ENCODE measurements at places on chromosomes 16 and 17.
A peak's percentile ranks its signal among the peaks of the same experiment; 100 is the strongest.

DNA sequence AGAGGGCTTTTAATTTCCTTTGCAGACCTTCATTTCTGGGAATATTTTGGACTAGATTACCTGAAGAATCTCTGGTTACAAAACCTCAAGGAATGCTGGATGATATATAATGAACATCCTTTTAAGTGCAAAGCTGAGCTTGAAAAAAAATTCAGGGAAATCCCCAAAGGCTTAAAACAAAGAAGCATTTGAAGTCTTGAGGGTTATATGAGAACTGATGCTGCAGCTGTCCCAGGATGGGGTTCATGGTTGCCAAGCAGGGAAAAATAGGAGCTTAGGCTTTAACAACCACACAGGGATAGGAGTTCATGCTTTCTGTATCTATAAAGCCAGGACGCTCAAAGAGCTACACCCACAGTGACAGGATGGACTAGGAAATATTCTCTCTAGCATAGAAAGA, 150.4 kb upstream of the IRX5 start:
- no peak for DNase-seq
- no peak overlapping the region for H3K4me3 ChIP-seq
- no peak overlapping the region for H3K27ac ChIP-seq
- no peaks in the 10 kb centered on the region for H3K4me1 ChIP-seq

GRCh38 chr17:68910251-68910705, 44.9 kb downstream of the ABCA8 start:
- no peaks in the 10 kb centered on the region for H3K4me1 ChIP-seq
- DNase-seq: no peak
- no peaks in the 10 kb centered on the region for H3K27me3 ChIP-seq
- H3K27ac ChIP-seq: no peak overlapping the region
- H3K36me3 ChIP-seq: no peaks in the 10 kb centered on the region
- no peak overlapping the region for H3K4me3 ChIP-seq

- H3K4me3 ChIP-seq: no peak overlapping the region
- H3K4me1 ChIP-seq: peaks cover 15% of the 10 kb centered on the region
- no peak overlapping the region for H3K27ac ChIP-seq
- no peak for DNase-seq
- no peaks in the 10 kb centered on the region for H3K27me3 ChIP-seq
- H3K36me3 ChIP-seq: no peaks in the 10 kb centered on the region
Observed at GRCh38 chr16:75558846-75559401, 2.9 kb upstream of the TMEM231 start.

GRCh38 chr17:78057113-78057740, 71.3 kb downstream of the TMC6 start:
- DNase-seq: no peak
- H3K36me3 ChIP-seq: peaks cover 14% of the 10 kb centered on the region
- H3K4me1 ChIP-seq: no peaks in the 10 kb centered on the region
- no peak overlapping the region for H3K27ac ChIP-seq
- no peaks in the 10 kb centered on the region for H3K27me3 ChIP-seq

- no peak for DNase-seq
- H3K36me3 ChIP-seq: no peaks in the 10 kb centered on the region
- H3K27me3 ChIP-seq: no peaks in the 10 kb centered on the region
- H3K27ac ChIP-seq: no peak overlapping the region
Observed at GRCh38 chr17:57498443-57498842, 242.1 kb downstream of the MSI2 start.

DNA sequence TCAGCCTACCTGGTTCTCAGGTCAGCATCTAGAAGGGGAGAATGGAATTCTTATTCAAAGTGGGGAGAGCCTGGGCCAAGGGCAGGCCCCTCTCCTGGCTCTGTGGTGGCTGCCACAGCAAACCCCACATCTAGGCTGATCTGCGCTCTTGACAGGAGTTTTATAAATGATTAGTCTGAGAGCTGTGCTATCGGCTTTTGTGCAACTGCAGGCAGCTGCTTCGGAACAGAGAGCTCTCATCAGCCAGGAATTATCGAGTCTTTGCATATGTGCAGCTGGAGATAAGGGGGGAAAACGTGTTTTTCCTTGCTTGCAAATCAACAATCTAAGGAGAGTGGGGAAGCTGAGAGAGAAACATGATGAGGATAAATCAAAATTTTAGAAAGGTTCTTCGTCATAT, 91.7 kb downstream of the HS3ST3A1 start:
- no peaks in the 10 kb centered on the region for H3K36me3 ChIP-seq
- no peak for DNase-seq
- no peak overlapping the region for H3K4me3 ChIP-seq
- H3K27ac ChIP-seq: no peak overlapping the region
- H3K27me3 ChIP-seq: no peaks in the 10 kb centered on the region

DNA sequence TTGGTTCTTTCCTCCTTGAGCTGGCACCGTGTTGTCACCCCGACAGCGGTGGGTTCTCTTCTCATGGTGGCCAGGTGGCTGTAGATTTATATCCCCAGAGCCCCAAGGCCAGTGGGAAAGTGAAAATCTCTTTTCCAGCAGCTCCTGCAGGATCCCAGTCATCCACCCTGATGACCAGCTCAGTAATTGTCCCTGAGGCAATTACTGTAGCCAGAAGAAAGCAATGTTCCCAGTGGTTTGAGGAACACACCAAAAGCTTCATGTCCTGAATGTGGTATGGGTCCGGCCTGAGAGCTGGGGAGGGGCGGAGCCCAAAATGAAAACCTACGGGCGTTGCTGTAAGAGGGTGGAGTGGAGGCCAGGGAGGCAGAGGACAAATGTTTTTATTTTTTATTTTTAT, 69.0 kb downstream of the WSB1 start:
- no peak for DNase-seq
- H3K4me3 ChIP-seq: no peak overlapping the region
- H3K4me1 ChIP-seq: peaks cover 12% of the 10 kb centered on the region
- H3K36me3 ChIP-seq: no peaks in the 10 kb centered on the region
- no peak overlapping the region for H3K27ac ChIP-seq

GRCh38 chr17:29357821-29358232, 32.3 kb upstream of the TAOK1 start:
- H3K27ac ChIP-seq: no peak overlapping the region
- no peak for DNase-seq
- H3K27me3 ChIP-seq: no peaks in the 10 kb centered on the region
- no peaks in the 10 kb centered on the region for H3K4me1 ChIP-seq
- H3K4me3 ChIP-seq: no peak overlapping the region
- no peaks in the 10 kb centered on the region for H3K36me3 ChIP-seq

DNA sequence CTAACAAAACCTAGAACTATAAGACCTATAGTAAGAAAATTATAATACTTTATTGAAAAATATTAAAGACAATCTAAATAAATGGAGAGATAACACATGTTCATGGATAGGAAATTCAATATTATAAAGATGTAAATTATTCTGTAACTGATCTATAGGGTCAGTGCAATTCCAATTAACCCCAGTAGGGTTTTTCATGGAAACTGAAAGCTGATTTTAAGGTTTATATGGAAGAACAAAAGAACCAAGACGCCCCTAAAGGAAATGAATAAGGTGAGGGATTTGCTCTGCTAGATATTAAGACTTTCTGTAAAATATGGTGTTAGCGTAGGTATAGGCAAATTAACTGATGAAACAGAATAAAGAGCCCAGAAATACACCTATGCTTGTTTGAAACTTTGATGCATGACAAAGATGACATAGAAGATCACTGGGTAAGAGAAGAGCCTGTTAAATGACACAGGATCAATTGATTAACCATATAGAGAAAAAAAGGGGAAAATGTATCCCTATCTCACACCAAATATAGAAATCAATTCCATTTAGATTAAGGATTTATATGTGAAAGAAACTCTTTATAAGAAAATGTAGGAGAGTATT, 3.0 kb downstream of the ICAM2 start:
- H3K4me1 ChIP-seq: peaks cover 71% of the 10 kb centered on the region
- peak overlapping the region; percentile 7 for H3K4me3 ChIP-seq
- peak overlapping the region; percentile 93 for H3K27ac ChIP-seq
- no peaks in the 10 kb centered on the region for H3K36me3 ChIP-seq
- H3K27me3 ChIP-seq: no peaks in the 10 kb centered on the region
- no peak for DNase-seq

- peaks cover 10% of the 10 kb centered on the region for H3K4me1 ChIP-seq
- no peaks in the 10 kb centered on the region for H3K36me3 ChIP-seq
- H3K27ac ChIP-seq: peak overlapping the region; percentile 29
- no peak overlapping the region for H3K4me3 ChIP-seq
Observed at GRCh38 chr17:76121932-76122430, 18.4 kb upstream of the EXOC7 start.
